T-cell (primary cell): ENCODE measurements at places on chromosomes 5 and 9.

DNA sequence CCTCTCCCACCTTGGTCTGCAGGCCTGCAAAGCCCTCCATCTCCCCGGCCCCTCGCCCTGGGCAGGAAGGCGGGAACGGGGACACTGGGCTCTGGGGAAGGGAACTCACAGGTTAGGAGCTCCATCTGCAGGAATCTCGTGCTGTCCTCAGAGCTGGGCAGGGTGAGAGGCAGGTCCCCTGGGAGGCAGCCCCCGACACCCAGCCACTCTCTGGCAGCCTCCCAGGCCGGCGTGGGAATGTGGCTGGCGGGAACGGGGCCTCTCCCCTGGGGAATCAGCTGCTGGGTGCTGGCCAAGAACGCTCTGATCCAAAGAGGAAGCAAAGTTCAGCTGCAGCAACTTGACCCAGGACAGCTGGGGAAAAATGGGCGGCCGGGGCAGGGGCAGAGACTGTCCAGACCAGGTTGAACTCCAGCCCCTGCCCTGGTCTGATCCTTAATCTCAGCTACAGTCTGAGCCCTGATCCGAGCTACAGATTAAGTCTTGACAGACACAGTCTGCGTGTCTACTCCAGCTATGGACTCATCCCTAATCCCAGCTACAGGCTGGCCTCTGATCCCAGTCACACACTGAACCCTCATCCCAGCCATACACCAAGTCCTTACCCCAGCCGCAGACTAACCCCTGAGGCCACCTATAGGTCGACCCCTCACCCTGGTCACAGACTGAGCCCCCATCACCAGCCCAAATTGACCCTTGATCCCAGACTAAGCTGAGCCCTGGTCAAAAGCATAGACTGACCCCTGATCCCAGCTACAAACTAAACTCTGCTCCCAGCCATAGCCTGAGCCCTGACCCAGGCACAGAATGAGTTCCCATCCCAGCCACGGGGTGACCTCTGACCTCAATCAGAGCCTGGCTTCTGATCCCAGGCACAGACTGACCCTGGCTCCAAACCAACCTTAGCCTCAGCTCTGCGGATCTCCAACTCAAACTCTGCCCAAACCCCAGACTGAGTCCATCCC, 37.3 kb upstream of the EGFL7 start:
- H3K36me3 ChIP-seq, result peaks cover 3% of the 10 kb centered on the region
- no peak overlapping the region for H3K4me3 ChIP-seq
- no peak overlapping the region for H3K27ac ChIP-seq
- DNase-seq, result no peak

DNA sequence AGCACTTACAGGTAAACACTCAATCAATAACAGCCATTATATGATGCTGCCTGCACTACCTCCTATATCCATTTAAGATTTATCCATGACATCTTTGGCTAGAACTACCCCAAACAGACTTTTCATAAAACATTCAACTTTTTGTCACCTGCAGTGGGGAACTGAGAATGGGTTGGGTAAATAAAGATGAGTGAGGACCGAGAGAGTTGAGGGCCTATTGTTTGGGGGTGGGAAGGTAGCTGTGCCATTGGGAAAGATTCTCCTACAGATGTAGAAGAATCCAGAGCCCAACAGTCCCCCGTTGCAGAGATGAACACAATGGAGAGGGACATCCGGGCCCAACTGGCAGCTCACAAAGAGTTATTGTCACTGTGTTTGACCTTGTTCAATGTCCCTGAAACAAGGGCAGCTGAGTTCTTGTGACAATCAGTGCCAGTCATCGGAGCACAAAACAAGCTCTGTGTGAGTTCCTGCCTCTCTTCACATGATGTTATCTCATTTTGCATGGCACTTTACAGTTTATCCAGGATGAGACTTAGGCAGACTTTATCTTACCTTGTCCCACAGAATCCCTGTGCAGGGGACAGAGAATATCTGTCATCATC, 11.5 kb upstream of the SLC31A2 start:
- no peaks in the 10 kb centered on the region for H3K4me1 ChIP-seq
- no peak overlapping the region for H3K27ac ChIP-seq
- DNase-seq, result no peak
- no peak overlapping the region for H3K4me3 ChIP-seq
- no peaks in the 10 kb centered on the region for H3K36me3 ChIP-seq
- no peaks in the 10 kb centered on the region for H3K27me3 ChIP-seq

DNA sequence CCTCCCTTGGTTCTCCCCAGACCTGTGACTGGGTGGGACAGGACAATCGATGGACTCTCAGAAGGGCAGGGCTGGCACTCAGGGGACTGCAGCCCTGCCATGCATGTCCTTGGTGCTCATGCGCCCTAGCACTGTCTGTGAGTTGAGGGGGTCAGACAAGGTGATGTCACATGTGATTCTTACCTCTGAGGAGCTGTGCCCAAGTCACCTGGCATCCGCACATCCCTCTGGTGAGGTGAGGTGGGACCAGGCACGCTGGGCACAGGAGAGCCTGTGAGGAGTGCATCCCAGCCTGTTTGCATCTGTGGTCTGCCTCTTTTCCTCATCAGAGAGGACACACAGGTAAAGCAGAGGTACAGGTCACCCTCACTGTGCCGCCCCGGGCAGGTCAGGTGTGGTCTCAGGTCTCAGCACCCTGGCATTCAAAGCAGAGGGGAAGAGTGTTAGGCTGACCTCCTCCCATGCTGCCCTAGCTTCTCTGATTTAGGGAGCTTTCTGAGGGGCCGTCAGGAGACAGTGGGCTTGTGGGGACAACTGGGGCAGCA, 14.8 kb downstream of the TRIP13 start:
- H3K27ac ChIP-seq, result no peak overlapping the region
- H3K36me3 ChIP-seq, result no peaks in the 10 kb centered on the region
- DNase-seq, result no peak
- no peaks in the 10 kb centered on the region for H3K27me3 ChIP-seq

DNA sequence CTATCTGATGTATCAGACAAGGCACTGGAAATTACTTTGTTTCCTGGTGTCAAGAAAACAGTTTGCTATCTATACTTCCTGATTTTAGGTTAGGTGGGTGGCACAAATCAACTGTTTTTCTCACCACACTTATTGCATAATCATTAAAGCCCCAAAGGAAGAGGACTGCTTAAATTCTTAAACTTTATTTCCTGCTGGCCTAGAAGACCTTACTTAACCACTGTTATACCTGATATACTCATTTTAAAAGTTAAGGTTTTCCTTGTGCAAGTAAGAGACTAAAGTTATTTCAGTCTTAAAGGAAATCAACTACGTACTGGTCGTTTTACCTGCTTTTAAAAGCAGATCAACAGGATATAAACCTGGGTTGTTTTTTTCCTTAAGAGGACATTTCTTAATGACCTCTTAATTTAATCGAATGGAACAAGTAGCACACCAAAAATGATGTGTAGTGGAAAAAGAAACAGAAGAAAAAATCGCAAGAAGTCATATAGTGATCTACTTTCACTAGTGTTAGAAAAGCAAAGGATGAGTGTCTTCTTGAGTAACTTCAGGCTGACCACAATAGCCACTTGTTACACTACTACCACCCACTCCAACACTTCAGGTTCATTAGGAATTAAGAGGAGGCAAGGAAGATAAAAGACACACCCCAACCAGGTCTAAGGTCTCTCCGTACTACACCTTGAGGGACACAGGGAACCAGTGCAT, 974 bp downstream of the CLINT1 start:
- H3K4me3 ChIP-seq, result peak overlapping the region; percentile 88
- H3K27me3 ChIP-seq, result no peaks in the 10 kb centered on the region
- H3K36me3 ChIP-seq, result no peaks in the 10 kb centered on the region
- DNase-seq, result no peak

DNA sequence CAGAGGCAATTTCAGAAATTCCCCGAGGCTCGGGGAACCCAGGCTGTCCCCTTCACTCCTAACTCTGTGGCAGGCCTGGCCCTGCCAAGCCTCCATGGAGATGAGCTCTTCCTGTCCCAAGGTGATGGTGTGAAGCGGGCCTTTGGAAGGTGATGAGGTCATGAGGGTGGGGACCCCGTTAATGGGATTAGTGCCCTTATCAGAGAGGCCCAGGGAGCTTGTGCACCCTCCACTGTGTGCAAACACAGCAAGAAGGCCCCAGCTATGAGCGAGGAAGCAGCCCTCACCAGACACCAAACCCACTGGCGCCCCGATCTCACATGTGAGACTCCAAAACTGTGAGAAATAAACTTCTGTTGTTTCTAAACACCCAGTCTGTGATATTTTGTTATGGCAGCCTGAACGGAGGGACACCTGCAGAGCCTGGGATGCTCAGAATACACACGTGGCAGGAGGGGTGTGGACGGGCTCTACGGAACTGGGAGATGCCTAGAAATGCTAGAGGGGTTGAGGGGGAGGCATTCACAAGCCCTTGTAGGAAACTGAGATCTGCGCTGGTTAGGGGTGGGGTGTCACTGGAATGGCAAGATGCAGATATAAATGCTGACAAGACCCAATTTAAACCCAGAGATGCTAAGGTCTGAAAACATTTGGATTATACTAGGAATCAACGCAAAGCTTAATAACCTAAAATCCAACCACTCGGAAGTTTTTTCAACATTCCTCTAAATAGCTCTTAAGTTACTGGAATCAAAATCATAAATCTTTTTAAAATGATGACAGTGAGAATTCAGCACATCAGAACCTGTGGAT, 46.9 kb downstream of the ADAMTS2 start:
- DNase-seq, result no peak
- H3K27ac ChIP-seq, result no peak overlapping the region
- H3K4me1 ChIP-seq, result no peaks in the 10 kb centered on the region

DNA sequence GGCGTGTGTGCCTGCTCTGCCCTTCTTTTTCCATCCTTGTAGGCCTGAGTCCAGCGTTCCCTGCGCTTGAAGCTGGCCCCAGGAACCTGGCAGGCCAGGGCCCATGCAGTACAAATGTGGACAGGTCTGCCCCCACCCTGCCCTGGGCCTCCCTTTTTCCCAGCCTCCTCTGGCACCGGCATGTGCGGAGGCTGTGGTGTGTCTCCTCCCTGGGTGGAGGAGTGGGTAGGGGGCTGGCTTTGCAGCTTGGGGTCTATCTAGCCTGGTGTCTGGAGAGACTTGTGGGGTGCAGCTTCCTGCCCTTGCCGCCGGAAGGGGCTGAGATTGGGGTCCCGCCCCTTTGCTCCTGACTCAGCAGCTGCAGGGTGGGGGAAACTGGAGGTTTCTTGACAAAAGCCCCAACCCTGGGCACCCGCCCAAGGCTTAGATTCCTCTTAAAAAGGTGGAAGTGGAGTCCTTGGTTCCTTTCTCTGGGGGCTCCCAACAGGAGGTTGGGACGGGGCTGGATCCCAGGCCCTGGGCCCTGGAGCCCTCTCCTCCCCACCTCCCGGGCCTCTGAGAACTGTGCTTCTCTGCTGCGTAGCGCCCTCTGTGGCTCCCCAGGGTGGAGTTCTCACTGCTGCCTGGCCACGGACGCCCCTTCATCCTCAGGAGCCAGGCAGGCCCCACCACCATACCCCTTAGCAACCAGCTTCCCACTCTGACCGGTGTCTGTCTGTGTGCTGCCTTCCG, 18.0 kb downstream of the RXRA start:
- peaks cover 9% of the 10 kb centered on the region for H3K27me3 ChIP-seq
- peak; percentile 21 for DNase-seq
- peaks cover 34% of the 10 kb centered on the region for H3K4me1 ChIP-seq

GRCh38 chr5:132651838-132652469, 6.0 kb upstream of the IL13 start:
- no peak overlapping the region for H3K4me3 ChIP-seq
- no peaks in the 10 kb centered on the region for H3K4me1 ChIP-seq
- H3K27me3 ChIP-seq, result no peaks in the 10 kb centered on the region
- no peak overlapping the region for H3K27ac ChIP-seq
- no peaks in the 10 kb centered on the region for H3K36me3 ChIP-seq

GRCh38 chr5:159414021-159414420, 83.7 kb upstream of the IL12B start:
- no peak overlapping the region for H3K27ac ChIP-seq
- no peaks in the 10 kb centered on the region for H3K27me3 ChIP-seq
- no peaks in the 10 kb centered on the region for H3K36me3 ChIP-seq
- peaks cover 22% of the 10 kb centered on the region for H3K4me1 ChIP-seq
- no peak overlapping the region for H3K4me3 ChIP-seq

DNA sequence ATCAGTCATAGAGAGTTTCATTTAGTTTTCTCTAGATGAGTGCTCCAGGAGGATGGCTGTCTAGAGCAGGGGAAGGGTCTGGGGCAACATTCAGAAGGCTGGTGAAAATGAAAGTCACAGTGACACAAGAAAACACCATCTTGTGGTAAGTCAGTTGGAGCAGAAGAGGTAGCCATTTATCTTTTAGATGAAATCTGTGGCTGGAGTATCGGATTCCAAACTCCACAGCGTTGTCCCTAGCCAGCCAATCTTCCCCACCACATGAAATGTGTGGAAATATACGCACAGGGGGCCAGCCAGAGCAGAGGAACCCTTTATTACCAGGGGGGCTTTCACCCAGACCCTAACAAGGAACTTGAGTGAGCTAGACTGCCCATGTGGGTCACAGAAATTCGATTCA, 15.9 kb upstream of the TNFAIP8 start:
- peak overlapping the region; percentile 37 for H3K4me3 ChIP-seq
- no peaks in the 10 kb centered on the region for H3K36me3 ChIP-seq
- peak overlapping the region; percentile 91 for H3K27ac ChIP-seq
- H3K27me3 ChIP-seq, result no peaks in the 10 kb centered on the region

- no peak for DNase-seq
- H3K4me3 ChIP-seq, result no peak overlapping the region
- H3K27ac ChIP-seq, result no peak overlapping the region
- H3K4me1 ChIP-seq, result no peaks in the 10 kb centered on the region
- H3K36me3 ChIP-seq, result no peaks in the 10 kb centered on the region
Measured at GRCh38 chr5:149852641-149853330, 91.8 kb downstream of the PDE6A start.

DNA sequence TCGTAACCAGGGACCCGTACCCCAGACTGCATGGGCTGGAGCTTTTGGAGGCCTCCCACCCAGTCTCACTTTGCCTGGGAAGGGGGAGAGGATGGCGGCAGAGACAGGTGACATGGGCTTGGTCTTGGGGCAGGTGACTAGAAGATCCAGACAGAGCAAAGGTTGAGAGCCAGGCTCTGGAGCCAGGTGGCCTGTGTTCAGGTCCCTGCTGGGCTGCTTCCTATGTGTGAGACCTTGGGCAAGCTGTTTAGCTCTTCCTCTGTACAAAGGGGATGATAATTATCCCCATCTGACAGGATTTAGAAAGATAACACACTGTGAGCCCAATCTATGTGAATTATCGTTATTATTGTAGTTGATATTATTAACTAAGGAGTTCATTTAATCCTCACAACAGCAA, 16.1 kb upstream of the NDST1 start:
- H3K4me1 ChIP-seq, result no peaks in the 10 kb centered on the region
- no peak overlapping the region for H3K4me3 ChIP-seq
- H3K27me3 ChIP-seq, result no peaks in the 10 kb centered on the region

- no peaks in the 10 kb centered on the region for H3K4me1 ChIP-seq
- no peak for DNase-seq
- no peaks in the 10 kb centered on the region for H3K36me3 ChIP-seq
- H3K27ac ChIP-seq, result no peak overlapping the region
- H3K27me3 ChIP-seq, result no peaks in the 10 kb centered on the region
Measured at GRCh38 chr9:12133416-12133815, 559.8 kb upstream of the TYRP1 start.
